Foreskin melanocyte (primary cell): ENCODE measurements at places on chromosomes 2 and 18.

GRCh38 chr18:27778441-27778840, 398.5 kb downstream of the CDH2 start:
- peak; percentile 26 for DNase-seq

GRCh38 chr2:133836691-133837345, 268.6 kb upstream of the NCKAP5 start:
- DNase-seq: no peak

DNA sequence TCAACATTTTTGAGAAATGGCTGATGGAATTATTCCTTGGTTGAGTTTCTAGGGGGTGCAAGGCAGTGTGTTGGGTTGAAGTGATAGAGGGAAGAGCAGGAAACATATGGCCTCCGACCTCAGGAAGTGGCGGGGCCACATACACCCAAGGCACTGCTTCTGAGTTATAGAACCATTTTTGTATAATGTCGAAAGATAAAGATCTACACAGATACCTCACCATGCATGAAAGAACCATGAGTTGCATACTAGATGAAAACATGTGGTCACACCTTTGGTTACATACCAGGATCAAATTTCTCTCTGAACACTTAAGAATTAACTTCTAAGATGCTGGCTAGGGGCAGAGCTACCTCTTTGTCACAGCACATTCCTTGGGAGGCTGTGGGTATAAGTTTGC, 23.2 kb downstream of the LAMA3 start:
- no peak for DNase-seq

- no peak for DNase-seq
Measured at GRCh38 chr2:25409468-25409867, 67.7 kb upstream of the DNMT3A start.

GRCh38 chr18:74126684-74127655, 20.7 kb downstream of the FBXO15 start:
- peak; percentile 50 for DNase-seq

DNA sequence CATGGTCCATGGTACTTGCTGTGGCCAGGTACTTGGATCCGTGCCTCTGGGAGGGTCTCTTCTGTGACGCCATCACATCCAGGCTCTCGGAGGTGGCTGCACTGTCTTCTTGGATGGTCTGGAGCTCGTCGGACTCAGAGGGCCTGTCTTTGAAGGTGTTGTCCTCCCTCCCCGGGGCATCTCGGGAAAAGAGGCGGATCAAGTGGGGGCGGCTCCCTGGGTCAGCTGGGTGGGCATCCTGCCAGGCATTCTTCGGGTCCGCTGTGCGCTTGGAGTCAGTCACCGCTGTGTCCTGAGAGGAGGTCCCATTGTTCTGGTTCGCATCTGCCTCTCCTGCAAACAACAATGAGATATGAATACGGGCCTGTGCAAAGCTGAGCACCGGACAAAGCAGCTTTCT, 115.6 kb downstream of the MBP start:
- DNase-seq: peak; percentile 77

DNA sequence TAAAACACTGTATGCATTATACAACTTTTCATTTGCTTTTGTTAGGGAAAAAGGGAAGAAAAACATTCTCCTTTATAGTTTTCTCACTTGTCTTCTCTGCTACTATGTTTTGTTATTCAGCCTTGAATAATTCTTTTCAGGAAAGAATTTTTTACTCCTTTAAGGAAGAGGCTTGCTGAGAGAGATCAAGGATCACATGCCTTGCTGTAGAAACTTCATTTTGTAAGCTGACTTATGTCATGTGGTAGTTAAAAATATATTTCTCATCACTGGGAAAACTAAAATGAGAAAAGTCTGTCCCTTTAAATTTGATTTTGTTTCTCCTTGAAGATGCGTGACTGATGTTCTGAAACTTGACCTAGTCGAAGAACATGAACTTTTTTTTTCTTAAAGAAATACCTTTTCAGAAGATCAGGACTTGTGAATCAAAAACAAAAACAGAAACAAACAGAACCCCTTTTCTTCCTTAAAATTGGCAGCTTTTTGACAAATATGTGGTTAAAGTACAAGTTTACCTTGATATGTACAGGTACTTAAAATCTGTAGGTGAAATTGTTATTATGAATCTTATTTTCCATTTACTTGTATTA, 145.1 kb downstream of the COMMD1 start:
- peak; percentile 72 for DNase-seq

GRCh38 chr18:45464619-45465018, 150.7 kb upstream of the SLC14A2 start:
- DNase-seq: no peak

DNA sequence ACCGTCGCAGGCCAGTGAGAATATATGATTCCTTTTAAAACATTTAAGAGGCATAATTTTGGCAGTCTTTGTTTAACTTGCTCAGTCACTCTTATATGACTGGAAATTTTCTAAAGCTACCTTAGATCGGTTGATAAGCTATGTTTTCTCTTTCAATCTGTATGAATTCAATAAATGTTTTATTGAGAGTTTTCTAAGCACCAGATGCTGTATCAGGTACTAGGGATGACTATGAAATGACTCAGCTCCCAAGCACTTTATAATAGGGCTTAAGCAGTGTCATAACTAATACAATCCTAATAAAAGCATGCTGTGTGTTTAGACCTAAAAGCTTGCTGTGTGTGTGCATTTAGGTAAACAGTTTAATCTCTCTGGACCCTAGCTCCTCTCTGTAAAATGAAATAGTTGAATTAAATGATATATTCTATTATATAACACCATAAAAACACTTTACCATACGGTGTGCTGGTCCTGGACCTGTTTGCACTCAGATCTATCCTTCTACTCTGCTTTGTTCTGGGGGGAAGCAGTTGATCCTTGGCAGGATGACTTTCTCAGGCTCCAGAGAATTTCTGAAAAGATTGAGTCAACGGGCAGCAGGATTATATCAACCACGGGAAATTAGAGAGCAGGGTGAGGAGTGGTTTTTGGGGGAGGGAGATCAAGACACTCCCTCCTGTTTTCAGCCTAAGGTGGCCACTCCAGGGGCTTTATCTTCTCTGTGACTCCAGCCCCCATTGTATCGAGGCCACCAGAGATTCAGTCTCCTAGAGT, 26.1 kb upstream of the SLC38A11 start:
- DNase-seq: no peak

- DNase-seq: peak; percentile 67
Measured at GRCh38 chr18:61876899-61877298, 15.9 kb downstream of the RNF152 start.

GRCh38 chr2:100978582-100979191, 23.4 kb upstream of the RPL31 start:
- DNase-seq: no peak

DNA sequence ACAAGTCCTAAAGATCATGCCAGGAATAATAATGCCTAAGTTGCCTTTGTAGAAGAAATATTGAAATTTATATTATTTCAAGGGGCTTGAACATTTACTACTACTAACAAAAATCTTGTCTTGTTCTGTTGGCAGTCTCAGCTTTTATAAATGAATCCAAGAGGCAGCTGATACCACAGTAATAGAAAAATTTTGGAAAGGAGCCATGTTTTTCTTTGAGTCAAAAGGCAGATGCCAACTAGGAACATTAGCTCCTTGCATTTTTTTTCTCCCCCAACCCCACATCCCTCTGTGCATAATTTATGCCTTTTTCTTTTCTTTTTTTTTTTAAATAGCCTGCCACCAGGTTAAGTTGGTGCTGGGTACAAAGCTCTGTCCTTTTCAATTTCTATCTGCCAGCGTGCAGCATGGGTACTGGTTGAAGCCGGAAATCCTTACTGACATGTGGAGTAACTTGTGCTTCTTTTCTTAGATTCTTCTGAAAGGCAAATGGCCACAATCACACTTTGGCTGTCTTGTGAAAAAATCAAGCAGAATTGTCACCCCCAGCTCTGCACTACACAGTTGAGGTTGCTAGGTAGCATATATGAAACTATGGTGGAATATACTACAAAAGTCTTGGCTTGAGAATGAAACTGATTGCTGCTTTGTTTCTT, 98.8 kb downstream of the RHBDD1 start:
- DNase-seq: no peak

DNA sequence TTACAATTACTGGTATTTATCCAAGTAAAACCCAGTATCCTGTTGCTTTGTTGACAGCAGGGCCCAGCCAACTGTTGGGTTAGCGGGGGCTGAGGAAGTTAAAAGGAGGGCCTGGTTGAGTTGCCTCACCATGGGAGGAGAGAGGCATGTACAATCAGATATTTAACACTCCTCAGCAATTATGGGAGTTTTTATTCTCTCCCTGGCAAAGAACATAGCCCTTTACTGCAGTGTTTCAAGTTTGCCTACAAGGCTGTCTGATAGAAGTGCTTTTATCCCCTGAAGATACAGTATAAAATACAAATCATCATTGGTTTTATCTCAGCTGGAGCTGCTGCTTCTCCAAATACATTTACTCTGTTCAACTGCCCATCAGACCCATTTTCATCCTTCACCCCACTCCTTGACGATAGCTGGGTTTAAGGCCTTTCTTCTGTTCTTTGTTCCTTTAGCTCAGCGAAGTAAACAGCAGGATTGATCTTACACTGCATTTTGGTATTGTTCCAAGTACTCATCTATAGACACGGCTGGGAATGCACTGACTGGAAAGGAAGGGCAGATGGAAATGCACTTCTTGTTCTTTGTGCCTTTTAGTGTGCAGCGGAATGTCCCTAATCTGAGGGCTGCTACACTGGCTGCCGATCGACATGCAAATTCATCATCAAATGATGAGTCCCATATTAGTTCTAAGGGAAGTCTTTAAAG, 402.5 kb upstream of the SPRED2 start:
- no peak for DNase-seq

DNA sequence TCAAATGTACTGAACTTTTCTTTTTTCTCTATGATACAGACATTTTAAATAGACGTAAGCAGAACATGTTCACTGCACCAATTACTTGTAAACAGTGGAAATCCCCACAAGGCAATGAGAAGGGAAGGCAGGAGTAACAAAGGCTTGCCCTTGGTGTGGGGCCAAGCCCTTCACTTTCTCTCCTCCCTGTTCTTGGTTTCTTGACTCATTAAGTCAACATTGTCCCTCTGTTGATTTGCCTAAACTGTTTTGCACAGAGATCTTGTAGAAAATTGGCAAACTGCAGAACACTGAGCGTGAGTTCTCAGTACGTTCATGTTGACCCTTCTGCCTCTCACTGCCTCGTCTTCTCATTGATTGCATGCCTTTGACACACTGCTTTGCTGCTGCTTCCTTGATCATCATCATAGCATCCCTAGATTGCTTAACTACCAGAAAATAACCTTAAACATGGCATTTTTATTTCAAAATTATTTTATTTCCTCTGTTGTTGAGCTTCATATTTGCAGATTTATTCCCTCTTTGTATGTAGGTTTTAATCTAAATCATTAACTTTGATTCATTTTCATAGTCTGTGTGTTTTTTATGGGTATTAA, 257.7 kb downstream of the PTGR3 start:
- no peak for DNase-seq

DNA sequence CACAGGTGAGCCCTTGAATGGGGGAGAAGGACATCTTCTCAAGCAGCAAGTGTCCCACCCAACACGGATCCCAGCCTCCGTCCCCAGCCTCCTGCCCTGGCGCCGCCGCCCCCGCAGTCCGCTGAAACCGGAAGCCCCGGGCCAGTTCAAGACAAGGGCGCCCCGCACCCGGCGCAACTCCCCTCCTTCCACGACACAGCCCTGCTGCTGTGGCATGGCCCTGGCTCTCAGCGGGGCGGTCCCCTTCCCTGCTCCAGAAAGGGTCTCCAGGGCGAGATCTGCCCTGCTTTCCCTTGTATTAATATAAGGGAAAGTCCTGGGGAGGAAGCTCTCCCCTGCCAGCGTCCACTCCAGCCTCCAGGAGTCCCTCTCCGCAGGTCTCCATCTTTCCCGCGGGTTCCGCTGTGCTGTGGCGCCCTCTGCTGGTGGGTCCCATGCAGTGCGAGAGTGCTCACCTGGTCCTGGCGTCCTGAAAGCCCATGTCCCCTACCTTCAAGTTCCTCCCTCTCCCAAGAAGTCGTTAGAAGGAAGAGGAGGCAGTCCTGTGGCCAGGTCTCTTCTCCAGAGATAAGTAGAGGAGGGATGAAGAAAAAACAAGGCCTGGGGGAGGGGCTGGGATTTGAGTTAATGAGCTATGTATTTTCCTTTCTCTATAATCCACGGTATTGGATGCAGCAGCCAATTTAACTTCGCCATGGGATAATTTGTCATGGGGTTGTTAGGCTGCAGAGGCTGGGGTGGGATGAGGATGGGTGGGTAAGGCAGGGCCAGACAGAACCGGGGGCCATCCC, 176.0 kb downstream of the SMAD2 start:
- no peak for DNase-seq

GRCh38 chr2:129748250-129748649, 231.2 kb upstream of the RAB6C start:
- DNase-seq: no peak

- DNase-seq: no peak
Measured at GRCh38 chr2:178474560-178474959, 3.8 kb downstream of the FKBP7 start.

GRCh38 chr2:55500025-55500424, 19.5 kb upstream of the CFAP36 start:
- no peak for DNase-seq

- no peak for DNase-seq
Measured at GRCh38 chr2:65729246-65729645, 296.8 kb upstream of the SPRED2 start.

- no peak for DNase-seq
Measured at GRCh38 chr2:120589771-120590608, 145.7 kb upstream of the GLI2 start.

GRCh38 chr2:64730551-64731262, 77.0 kb upstream of the SERTAD2 start:
- DNase-seq: peak; percentile 67

DNA sequence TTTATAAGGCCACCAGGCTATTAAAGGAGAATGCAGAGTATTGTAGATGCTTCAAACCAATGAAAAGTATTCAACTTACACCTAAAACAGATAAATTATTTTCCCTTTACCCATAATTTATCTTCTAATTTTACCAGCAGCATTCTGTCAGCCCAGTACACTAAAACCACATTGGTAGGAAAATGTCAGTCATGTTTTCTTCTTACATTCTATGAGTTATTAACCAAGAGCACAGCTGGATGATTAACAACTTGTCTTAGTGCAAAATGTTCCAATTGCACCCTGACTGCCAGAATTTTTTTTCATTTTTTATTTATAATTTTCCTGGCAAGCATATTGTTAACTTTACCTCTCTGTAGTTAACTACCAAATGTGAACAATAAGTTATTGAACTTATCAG, 79.0 kb upstream of the WDR75 start:
- DNase-seq: no peak

DNA sequence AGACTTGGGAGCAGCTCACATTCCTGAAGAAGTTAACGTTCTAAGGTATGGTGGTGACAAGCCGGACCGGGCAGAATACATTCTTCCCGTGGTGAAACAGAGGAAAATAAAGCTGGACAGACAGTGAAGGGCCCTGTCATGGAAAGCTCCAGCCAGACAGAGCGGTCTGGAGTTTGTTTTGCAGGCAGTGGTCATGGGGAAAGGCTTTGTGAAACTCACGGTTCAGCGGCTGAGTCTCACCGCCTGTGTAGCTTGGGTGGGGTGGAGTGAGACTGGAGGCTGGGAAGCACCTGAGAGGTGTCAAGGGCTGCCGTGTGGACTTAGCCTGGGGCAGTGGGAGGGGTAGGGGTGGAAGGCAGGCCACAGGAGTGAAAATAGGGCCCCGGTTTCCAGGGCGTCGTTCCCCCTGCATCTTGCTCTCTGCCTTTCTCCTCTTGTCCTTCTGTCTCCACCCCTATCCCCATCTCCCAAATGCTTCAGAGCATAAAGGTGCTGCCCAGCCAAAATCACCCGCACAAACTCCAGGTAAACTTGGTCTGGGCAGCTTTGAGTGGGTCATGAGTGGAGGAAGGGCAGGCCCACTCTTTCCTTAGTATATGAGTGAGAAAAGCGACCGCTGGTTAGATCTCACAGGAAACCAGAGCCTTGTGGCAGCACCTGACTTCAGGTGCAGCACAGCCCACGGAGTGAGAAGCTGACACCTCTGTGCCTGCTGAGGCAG, 11.4 kb upstream of the SLC20A1 start:
- DNase-seq: no peak
